ENCODE measurements at places on chromosomes 7 and 10.

DNA sequence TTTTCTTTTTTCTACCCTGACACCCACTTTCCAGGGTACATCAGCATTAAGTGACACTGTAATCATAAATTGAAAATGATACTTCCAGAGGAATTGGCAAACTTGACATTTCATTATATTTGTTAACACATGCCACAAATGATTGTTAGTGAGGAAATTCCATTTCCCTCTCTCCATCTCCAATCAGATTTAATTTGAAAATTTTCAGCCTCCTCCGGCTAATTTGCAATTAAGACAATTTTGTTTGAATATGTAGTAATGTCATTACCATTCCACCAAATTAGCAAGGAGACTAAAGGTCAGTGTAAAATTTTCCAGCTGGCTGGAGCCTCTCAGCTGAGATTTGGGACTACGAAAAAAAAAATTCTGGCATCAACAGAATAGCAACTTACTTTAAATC, 242.7 kb downstream of the FOXP2 start:
- no peak for DNase-seq

GRCh38 chr7:53398566-53398965, 363.1 kb downstream of the POM121L12 start:
- DNase-seq = no peak

- DNase-seq = peak; percentile 46
Measured at GRCh38 chr10:97319671-97320479, 804 bp downstream of the FRAT1 start.

DNA sequence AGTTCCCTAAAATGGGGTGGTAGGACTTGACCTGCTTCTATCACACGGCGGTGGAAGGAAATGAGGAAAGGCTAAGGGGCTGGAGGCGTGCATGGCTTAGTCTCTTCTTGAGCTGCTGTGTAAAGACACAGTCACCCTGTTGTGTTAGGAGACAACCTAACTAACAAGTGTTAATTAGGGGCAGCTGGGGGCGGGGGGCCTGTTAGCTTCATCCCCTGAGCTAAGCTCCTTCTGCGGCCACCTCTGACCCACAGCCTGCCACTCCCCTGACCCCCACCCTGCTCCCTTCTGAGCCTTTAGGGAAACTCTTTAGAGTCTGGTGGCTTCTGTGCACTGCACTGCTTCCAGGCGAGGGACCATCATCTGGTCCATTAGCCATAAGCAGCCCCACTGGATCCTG, 28.0 kb downstream of the COL17A1 start:
- no peak for DNase-seq

DNA sequence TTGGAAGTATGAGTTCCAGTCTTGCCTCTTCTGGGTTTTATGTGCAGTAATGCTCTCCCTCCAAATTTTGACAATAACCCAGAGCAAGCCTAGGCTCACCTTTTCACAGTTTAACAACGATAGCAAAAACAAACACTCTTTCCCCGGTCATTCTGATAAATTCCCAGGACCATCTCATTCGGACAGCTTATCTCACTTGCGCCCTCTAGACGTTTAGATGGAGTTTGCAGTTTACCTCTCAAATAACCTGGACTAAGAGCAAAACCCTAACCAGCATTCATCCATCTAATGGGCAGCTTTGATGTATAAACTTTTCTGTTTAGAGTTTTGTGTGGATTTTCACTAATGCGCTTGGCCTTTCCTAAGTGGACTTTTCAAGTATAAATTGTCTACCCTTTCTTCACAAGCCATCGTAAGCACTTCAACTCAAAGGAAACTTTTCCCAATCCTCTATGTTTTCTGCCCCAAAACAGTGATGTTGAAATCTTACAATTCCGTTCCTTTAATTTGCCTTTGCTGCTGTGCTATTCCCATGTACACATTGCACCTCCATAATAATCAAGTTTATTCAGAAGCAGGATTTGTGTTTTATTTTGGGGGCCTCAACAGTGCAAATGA, 114.9 kb downstream of the HDAC9 start:
- DNase-seq = peak; percentile 36

- DNase-seq = no peak
Measured at GRCh38 chr7:108167460-108167859, 37.3 kb upstream of the LAMB4 start.

DNA sequence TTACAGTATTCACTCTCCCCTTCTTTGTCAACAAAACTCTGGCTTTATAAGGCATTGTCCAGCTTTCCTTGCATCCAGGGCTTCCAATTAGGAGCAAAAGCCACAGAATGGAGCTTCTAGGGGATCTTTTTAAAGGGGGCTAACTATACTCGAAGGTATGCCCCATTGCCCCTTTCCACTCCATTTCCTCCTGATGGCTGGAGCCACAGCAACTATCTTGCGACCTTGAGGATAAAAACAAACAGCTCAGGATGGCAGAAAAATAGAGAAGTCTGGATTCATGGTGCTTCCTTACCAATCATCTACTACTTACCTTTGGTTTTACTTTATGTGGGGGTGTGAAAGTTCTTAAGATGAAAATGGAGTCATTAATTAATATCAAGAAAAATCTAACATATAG, 206.3 kb upstream of the PODXL start:
- no peak for DNase-seq

DNA sequence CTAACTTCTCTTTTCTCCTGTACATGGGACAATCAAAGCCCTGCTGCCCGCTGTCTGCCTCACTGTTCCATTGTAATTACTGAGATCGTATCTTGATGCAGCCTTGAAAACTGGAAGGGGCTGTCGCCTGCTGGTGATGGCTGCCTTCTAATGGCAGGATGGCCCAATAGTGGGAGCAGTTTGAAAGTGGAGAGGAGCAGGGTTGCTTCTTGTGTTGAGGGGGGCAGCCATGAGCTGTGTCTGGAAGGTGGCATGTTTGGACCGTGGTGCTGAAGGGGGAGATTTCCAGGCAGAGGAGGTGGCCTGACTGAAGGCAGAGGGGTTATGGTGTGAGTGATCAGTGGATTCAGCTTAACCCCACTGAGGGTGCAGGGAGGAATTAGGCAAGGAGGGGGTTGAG, 8.1 kb downstream of the WDFY4 start:
- DNase-seq = no peak

DNA sequence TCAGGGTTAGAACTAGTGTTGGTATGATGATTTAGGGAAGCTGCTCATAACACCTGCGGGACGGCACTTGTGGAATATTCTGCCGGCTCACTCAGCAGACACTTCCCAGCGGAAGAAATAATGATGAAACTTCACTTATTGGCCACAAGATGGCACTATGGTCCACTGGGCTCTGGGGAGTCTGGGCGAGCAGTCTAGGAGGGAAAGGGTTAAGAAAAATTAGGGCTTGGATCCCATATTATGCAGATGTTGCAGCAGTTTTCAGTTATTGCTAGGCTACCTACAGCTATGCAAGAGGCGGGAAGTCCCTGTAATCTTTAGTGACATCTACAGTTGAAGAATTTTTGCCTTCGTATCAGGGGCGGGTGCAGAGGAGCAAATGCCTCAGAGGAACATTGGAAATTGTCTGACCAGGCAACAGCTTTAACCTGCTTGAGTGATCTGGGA, 238.7 kb upstream of the PRSS58 start:
- DNase-seq = no peak

- DNase-seq = no peak
Measured at GRCh38 chr7:146725520-146725919, 608.9 kb downstream of the CNTNAP2 start.

DNA sequence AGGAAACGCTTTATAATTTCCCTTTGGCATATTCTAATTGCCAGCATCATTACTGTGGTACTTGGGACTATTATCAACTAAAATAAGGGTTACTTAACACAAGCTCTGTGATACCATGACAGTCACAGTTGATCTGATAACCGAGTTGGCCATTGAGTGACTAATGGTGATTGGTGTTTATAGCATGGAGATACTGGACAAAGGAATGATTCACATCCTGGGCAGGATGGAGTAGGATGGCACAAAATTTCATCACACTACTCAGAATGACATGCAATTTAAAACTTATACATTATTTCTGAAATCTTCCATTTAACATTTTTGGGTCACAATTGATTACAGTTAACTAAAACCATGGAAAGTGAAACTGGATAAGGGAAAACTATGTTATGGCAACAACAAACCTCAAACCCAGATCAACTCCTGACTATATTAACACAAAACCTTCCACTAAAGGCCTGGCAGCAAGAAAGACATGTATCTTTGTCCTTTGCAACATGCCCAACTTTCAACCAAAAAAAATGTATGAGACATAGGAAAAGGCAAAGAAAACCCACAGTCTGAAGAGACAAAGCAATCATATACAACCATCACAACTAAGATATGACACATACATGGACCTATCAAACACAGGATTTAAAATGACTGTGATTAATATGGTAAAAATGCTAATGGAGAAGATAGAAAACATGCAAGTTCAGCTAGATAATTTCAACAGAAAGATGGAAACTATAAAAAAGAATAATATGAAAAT, 208.5 kb upstream of the NRP1 start:
- DNase-seq = no peak

DNA sequence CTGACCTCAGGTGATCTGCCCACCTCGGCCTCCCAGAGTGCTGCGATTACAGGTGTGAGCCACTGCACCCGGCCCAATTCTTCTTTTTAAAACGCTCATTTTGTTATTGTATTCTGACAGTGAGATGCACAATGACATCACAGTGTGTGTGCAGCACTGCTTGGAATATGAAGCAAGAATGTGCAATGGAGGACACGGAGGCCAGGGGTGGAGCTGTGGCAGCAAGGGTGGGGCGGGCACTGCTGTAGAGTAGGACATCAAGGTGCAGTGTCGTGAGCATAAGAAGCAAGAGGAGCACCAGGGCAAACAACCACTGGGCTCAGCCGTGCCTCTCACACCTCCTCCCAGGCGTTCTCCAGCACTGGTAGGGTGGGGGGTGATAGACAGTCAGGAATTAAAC, 26.8 kb upstream of the GRID1 start:
- no peak for DNase-seq

DNA sequence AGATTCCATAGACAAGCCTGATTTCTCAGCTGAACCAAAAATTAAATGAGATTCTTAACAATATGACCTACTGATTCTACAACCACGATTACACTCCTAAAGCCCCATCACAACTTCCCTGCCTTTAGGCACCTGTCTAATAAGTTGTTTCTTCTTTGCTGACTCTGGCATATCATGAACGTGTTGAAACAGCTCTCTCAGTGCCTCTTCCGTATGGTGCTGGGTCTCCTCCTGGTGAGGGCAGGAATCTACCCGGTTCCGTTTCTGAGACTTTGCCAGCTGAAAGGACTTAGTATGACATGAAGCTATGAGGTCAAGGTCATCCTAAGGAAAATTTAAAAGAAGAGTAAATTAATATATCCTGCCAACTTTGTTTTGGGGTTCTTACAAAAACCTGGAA, 48.6 kb downstream of the ARHGAP19 start:
- no peak for DNase-seq

DNA sequence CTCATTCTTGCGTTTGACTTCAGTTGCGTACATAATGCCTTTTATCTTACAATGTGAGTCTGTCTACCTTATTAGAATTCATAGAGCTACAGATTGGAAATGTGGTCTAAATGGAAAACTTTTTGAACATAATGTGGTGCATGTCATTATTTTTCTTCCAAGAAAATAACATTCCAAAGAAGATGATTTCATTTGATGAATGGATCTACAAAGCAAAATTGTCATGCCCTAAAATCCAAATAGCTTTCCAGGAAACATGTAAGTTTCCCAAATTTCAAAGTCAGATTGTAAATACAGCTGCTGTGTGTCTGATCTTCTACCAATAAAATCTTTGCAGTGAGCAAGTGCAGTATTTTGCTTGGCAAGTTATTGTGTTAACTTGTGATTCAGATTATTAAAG, 101.8 kb upstream of the FZD8 start:
- DNase-seq = no peak

GRCh38 chr10:22609719-22610465, 104.5 kb downstream of the PIP4K2A start:
- DNase-seq = no peak

- no peak for DNase-seq
Measured at GRCh38 chr7:46360811-46361210, 439.7 kb upstream of the IGFBP3 start.

DNA sequence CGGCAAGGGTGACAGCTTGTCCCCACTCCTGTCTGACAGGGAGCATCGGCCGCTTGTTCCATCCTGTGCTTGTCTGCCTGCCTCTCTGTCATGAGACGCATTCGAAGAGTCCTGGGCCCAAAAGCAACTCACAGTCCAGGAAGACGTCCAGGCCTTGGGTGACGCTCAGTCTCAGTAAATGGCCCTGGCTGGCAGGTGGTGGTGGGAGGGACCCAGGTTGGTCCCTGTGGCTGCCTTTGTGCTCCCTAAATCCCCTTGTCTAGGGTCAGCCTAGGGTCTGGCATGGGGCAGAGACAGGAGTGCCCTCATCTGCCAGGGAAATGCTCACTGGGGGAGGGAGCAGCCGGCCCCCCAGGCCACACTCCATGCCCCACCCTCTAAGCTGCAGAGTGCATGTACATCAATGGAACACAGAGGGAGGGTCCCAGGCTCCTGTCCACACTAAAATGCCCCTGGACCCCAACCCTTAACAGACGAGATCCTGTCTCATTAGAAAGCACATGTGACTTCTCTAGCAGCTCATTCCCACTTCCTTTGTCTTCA, 295.2 kb upstream of the ZNF32 start:
- DNase-seq = no peak

DNA sequence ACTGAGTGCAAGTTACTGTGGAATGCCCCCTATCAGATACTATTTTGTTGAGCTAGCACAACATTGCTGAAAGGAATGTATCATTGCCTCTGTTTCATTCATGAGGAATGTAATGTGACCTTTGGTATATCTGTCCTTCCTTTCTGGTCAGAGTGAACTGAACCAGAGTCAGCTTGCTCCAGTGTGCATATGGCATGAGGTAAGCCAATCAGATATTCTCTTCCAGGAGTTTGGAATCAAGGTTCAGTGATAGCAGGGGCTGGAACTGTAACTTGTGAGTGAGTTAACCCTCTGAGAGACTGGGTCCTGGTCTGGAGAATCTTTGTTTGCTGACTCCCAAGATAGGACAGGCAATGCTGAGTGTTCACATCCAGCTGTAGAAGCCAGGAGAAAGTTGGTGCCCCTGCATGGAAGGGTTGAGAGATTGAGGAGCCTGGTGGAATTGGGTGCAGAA, 45.3 kb upstream of the OSBPL3 start:
- DNase-seq = no peak

GRCh38 chr10:47061776-47062175, 150.5 kb downstream of the PTPN20 start:
- DNase-seq = no peak

All from neural crest cell (in vitro differentiated cells).